ENCODE measurements at places on chromosomes 6 and 20.
A peak's percentile ranks its signal among the peaks of the same experiment; 100 is the strongest.

DNA sequence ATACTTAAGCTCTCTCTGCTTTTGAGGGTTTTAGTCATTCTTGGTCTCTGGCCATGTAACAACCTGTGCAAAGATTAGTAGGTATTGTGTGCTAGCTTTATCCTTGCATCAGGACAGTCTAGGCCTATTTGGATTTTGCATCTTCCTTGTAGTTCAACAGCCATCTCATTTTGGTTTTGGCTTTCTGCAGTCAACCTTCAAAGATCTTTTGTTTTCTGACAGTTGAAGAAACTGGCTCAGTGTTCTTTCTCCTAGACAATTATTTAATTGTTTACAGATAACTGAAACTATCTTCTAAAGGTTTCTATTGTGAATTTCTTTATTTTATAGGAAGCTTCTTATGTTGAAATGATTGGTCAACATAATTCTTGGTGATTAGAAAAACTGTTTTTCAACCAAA lies 307.5 kb downstream of the CDKAL1 start:
- DNase-seq = no peak
- no peaks in the 10 kb centered on the region for H3K36me3 ChIP-seq
- H3K27ac ChIP-seq = no peak overlapping the region
- H3K4me1 ChIP-seq = peaks cover 5% of the 10 kb centered on the region

DNA sequence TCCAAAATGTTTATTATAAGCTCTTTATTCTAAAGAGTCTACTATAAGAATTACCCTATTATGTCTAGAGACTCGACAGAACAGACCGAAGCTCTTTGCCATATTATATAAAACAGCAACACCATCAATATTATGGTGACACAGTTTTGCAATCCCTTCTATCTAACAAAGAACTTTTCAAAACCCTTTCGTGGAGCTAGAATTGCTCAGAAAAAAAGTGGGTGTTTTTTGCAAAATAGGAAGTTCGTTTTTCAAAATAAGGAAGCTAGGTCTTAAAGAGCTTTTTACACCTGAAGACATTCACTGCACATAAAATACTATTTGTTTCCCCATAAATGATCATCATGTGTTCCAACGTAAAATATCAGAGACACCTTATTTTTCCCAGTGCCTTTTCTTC lies 240.0 kb downstream of the FOXC1 start:
- DNase-seq = no peak
- H3K27me3 ChIP-seq = no peaks in the 10 kb centered on the region
- H3K36me3 ChIP-seq = no peaks in the 10 kb centered on the region

DNA sequence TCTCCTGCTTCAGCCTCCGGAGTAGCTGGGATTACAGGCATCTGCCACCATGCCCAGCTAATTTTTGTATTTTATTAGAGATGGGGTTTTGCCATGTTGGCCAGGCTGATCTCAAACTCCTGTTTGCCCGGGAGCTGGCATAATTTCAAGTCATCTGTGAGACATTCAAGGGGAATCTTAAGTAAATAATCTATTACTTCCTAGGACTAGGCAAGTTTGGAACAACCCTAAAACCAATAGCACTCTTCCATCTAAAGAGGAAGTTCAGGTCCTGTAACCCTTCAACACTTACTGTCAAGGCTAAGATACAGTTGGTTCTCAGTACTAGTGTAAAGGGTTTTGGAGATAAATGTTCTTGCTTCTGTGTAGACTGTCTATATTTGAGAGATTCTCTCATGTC lies 267.8 kb upstream of the IRAK1BP1 start:
- no peak for DNase-seq
- no peaks in the 10 kb centered on the region for H3K4me1 ChIP-seq
- no peak overlapping the region for H3K27ac ChIP-seq
- H3K27me3 ChIP-seq = no peaks in the 10 kb centered on the region
- no peak overlapping the region for H3K4me3 ChIP-seq

GRCh38 chr6:146315381-146316174 lies 228.1 kb upstream of the RAB32 start:
- no peaks in the 10 kb centered on the region for H3K27me3 ChIP-seq
- H3K27ac ChIP-seq = no peak overlapping the region
- no peaks in the 10 kb centered on the region for H3K36me3 ChIP-seq

GRCh38 chr20:37852666-37853065 lies 50.3 kb upstream of the VSTM2L start:
- peaks cover 36% of the 10 kb centered on the region for H3K36me3 ChIP-seq
- no peak for DNase-seq
- H3K4me1 ChIP-seq = no peaks in the 10 kb centered on the region

- no peaks in the 10 kb centered on the region for H3K27me3 ChIP-seq
- DNase-seq = no peak
- H3K4me3 ChIP-seq = no peak overlapping the region
- no peak overlapping the region for H3K27ac ChIP-seq
- no peaks in the 10 kb centered on the region for H3K36me3 ChIP-seq
Observed at GRCh38 chr6:145784683-145785082, 29.9 kb downstream of the FBXO30 start.

GRCh38 chr20:23245553-23246181 lies 104.9 kb upstream of the NXT1 start:
- no peaks in the 10 kb centered on the region for H3K27me3 ChIP-seq
- DNase-seq = no peak
- no peak overlapping the region for H3K4me3 ChIP-seq
- H3K27ac ChIP-seq = no peak overlapping the region

DNA sequence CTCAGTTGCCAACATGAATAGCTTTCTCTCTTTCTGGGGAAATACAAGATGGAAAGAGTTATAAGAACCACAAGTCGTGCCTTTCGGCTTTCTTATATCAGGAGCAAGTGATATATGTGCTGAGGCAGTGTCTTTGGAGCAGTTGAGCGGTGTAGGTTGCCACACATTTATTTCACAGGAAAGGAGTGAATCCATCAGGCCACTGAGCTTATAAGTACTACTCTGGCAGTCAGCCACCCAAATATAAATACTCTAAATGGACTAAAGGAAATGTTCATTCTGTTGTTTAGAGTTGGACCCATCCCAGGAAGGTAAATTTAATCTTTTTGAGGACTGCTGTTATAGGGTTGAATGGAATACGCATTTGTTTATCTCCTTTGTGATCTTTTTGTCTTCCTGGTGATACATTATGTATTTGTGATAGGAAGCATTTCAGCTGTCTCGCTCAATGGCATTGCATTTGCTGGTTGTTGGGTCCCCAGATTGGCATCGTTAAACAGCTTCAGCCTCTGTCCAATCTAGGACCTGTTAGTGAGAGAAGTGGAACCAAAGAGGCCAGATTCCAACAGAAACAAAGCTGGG lies 139.7 kb downstream of the SOBP start:
- peaks cover 41% of the 10 kb centered on the region for H3K27me3 ChIP-seq
- H3K36me3 ChIP-seq = no peaks in the 10 kb centered on the region
- no peak overlapping the region for H3K27ac ChIP-seq
- no peak overlapping the region for H3K4me3 ChIP-seq
- peaks cover 4% of the 10 kb centered on the region for H3K4me1 ChIP-seq

DNA sequence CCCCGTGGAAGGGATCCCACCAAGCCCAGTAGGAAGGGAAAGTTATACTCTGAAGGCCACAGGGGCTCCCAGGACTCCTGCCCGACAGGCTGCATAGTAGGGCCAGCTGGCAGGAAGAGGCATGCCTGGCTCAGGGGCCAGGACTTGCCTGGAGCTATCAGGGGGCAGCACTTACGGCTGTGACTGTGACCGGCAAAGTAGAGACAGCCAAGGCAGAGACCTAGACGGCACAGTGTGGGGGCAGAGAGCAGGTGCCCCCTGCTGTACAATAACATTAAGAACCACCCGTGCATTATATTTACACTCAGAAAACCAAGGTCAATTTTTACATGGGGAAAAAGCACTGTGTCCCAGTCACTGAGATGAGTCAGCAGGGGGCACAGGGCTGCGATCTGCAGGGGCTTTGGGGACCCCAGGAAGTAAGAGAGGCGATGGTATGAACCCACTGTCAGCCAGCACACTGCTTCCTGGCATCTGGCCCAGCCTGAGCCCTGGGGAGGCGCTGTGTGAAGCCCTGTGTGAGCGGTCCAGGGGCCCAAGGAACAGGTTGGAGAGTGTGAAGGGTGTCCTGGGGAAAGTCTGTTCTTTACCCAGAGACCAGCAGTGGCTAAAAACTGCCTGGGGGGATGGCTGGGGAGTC lies 9.9 kb downstream of the CCDC167 start:
- H3K27ac ChIP-seq = peak overlapping the region; percentile 81
- no peaks in the 10 kb centered on the region for H3K27me3 ChIP-seq
- H3K36me3 ChIP-seq = peaks cover 3% of the 10 kb centered on the region

GRCh38 chr20:12882832-12883506 lies 125.8 kb upstream of the SPTLC3 start:
- H3K4me3 ChIP-seq = no peak overlapping the region
- H3K4me1 ChIP-seq = no peaks in the 10 kb centered on the region
- DNase-seq = no peak
- no peaks in the 10 kb centered on the region for H3K36me3 ChIP-seq

- H3K27ac ChIP-seq = no peak overlapping the region
- peaks cover 16% of the 10 kb centered on the region for H3K4me1 ChIP-seq
- H3K36me3 ChIP-seq = no peaks in the 10 kb centered on the region
Observed at GRCh38 chr6:108795122-108795521, 53.1 kb upstream of the ARMC2 start.

DNA sequence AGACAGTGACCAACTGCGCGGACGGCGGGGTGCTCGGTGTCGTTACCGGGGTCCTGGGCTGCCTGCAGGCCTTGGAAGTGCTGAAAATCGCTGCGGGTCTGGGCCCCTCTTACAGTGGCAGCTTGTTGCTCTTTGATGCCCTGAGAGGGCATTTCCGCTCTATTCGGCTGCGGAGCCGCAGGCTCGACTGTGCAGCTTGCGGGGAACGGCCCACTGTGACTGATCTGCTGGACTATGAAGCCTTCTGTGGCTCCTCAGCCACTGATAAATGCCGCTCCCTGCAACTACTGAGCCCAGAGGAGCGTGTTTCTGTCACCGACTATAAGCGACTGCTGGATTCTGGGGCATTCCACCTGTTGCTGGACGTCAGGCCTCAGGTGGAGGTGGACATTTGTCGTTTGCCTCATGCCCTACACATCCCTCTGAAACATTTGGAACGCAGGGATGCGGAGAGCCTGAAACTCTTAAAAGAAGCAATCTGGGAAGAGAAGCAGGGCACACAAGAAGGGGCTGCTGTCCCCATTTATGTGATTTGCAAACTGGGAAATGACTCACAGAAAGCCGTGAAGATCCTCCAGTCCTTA lies 1.0 kb downstream of the MOCS3 start:
- H3K27ac ChIP-seq = peak overlapping the region; percentile 95
- no peaks in the 10 kb centered on the region for H3K27me3 ChIP-seq
- H3K4me1 ChIP-seq = peaks cover 26% of the 10 kb centered on the region
- peaks cover 18% of the 10 kb centered on the region for H3K36me3 ChIP-seq
- H3K4me3 ChIP-seq = peak overlapping the region; percentile 95

- H3K4me3 ChIP-seq = peak overlapping the region; percentile 34
- H3K36me3 ChIP-seq = no peaks in the 10 kb centered on the region
- H3K27ac ChIP-seq = no peak overlapping the region
- no peaks in the 10 kb centered on the region for H3K27me3 ChIP-seq
Observed at GRCh38 chr6:46626228-46626909, 26.2 kb downstream of the CYP39A1 start.

GRCh38 chr6:119476554-119476953 lies 127.0 kb upstream of the MAN1A1 start:
- H3K27ac ChIP-seq = no peak overlapping the region
- no peaks in the 10 kb centered on the region for H3K4me1 ChIP-seq
- peaks cover 7% of the 10 kb centered on the region for H3K27me3 ChIP-seq
- no peaks in the 10 kb centered on the region for H3K36me3 ChIP-seq
- DNase-seq = no peak

DNA sequence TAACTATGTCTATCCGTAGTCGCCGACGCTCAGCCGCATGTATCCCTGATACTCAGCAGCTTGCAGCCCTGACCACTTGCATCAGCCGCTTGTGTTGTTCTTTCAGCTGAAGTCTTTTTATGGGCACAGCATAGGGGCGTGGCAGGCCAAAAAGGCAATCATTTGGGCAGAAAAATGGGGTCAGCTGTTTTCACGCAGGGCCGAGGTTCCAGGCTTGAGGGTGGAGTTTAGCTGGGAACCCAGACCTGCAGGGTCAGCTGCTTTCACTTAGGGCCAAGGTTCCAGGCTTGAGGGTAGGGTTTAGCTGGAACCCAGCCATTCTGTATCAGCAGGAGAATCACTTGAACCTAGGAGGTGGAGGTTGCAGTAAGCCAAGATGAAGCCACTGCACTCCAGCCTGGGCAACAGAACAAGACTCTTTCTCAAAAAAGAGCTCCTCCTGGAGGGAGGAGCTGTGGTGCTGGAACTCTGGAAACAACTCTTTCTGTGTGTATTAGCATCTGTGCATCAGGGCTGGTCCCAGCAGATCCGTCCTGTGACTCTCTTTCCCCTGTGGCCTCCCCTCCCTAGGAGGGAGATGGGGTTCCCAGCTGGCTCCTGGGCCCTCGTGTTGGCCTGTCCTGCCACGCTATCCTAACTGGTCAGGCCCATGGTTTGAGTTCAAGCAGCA lies 56.9 kb upstream of the PRND start:
- peaks cover 30% of the 10 kb centered on the region for H3K4me1 ChIP-seq
- H3K4me3 ChIP-seq = peak overlapping the region; percentile 79
- peak overlapping the region; percentile 75 for H3K27ac ChIP-seq
- H3K36me3 ChIP-seq = no peaks in the 10 kb centered on the region

DNA sequence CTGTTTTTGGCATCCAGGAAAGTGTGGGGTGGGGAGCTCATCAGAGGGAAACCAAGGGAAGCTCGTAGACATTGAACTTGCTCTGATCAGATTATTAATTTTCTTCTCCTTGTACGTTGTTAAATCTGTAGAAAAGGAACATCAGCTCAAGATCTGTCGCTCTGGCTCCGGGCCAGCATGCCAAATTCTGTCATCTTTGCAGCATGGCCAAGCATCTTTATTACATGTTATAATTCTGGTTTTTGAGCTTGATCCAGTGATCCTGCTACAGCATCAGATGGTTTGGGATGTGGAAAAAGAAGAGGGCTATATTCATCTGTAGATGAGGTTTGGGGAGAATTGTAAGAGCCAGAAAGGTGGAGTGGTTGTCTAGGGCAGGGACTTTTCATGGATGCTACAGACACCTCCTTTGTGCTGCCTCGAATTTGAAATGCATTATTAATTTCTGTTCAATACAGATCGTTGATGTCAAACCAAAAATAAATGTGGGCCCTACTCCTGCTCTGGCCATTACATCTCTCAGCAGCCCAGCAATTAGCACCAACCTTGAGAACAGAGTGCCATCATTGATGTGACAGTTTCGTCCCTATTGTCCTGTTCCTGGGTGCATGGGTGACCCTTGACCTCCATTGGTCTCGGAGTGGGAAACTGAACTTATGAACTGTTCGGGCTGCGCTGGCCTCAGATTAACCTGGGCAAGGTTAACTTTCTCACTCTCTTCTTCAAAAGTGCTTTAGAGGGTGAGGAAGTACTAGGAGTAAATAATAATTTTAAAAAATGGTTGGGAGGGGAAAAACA lies 250.8 kb downstream of the SOX4 start:
- no peaks in the 10 kb centered on the region for H3K27me3 ChIP-seq
- no peak overlapping the region for H3K4me3 ChIP-seq
- no peaks in the 10 kb centered on the region for H3K4me1 ChIP-seq
- no peaks in the 10 kb centered on the region for H3K36me3 ChIP-seq
- H3K27ac ChIP-seq = no peak overlapping the region
